ENCODE measurements at places on chromosomes 7 and 10.

DNA sequence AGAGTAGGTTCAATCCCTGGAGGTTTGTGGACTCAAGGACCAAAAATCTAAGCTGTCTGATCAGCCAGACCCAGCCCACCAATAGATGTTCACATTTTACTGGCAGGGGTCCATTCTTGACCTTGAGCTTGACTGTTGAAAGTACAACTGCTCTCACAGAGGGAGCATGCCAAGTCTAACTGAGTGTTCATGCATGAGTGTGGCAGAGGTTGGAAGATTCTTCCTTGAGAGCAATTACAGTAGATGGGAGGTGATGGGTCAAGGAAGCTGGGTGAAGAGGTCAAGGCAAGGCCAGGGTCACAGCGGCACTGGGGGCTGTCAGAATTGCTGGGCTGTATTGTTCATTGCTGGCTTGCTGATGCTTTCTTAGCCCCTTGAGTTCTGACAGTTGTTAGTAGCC lies 202.8 kb upstream of the SVIL start:
- no peak for DNase-seq

DNA sequence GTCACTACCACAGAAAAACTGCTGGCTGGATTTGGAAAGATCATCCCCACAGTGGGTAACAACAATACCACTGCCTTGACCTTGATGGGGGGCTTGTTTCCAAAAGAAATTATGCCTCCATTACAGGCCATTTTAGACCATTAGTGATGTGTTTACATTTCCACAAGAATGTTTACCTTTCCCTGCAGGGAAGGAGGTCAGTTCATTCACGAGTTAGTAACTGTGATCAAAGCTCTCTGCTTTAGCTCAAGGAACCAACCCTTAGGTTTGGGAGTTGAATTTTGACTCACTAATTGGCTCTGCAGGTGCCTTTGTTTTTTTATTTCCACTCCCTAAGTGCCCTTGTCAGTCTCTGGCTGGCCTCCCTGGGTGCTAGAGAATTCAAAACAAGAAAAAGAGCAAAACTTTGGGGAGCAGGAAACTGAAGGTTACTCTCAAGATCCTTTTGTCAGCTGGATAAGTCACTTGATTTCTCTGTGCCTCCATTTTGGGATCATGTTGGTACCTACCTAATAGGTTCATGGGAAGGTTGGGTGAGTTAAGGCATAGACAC lies 41.1 kb upstream of the NUPR2 start:
- DNase-seq = no peak

GRCh38 chr10:12191715-12192114 lies 4.0 kb downstream of the NUDT5 start:
- DNase-seq = no peak

GRCh38 chr7:120272261-120272660 lies 714 bp upstream of the KCND2 start:
- peak; percentile 66 for DNase-seq

GRCh38 chr7:88090671-88091070 lies 129.2 kb downstream of the SRI start:
- no peak for DNase-seq

DNA sequence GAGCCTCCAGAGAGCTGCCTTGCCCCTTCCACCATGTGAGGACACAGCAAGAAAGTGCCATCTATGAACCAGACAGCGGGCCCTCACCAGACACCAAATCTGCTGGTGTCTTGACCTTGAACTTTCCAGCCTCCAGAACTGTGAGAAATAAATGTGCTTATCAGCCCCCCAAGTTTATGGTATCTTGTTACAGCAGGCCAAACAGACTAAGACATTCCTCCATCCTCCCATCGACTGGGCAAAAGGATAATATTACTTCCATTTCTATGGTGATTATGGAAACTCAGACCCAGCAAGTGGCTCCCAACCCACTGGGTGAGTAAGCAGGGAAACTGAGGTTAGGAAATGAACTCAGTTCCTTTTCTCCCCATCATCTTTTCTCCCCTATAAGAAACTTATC lies 288.4 kb downstream of the KCNMA1 start:
- no peak for DNase-seq

GRCh38 chr7:108911016-108911415 lies 341.3 kb downstream of the DNAJB9 start:
- no peak for DNase-seq

DNA sequence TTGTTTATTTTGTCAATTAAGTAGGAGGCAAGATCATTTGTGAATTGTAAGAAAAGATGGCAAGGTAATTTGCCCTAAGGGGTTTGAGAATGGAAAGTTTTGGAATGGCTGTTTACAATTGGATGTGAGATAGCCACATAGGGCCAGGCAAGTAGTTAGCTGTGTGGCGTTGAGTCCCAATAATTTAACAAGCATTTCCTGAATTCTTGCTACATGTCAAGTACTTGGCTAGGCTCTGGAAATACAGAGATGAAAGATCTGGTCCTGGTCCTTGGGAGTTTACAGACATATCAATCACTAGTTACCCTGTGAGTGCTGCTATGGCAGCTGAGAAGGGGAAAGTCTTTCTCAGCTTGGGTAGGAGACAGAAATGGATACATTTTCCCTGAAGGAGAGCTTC lies 401.6 kb downstream of the SUGCT start:
- DNase-seq = no peak

- DNase-seq = no peak
Observed at GRCh38 chr7:44094365-44094764, 9.8 kb upstream of the AEBP1 start.

- DNase-seq = no peak
Observed at GRCh38 chr10:94493463-94493862, 52.1 kb upstream of the HELLS start.

DNA sequence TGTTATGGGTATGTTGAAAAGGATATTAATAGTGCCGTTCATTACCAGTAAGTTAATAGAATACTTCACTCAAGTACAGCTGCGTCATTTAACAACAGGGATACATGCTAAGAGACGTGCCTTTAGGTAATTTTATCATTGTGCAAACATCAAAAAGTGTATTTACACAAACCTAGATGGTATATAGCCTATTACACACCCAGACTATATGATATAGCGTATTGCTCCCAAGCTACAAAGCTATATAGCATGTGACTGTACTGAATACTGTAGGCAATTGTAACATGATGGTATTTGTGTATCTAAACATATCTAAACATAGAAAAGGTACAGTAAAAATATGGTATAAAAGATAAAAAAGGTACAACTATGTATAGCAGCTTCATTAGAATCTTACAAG lies 11.1 kb upstream of the PRKG1 start:
- DNase-seq = no peak

GRCh38 chr7:518630-519483 lies 789 bp downstream of the PDGFA start:
- DNase-seq = peak; percentile 69

- no peak for DNase-seq
Observed at GRCh38 chr7:82450759-82451158, 7.2 kb upstream of the CACNA2D1 start.

DNA sequence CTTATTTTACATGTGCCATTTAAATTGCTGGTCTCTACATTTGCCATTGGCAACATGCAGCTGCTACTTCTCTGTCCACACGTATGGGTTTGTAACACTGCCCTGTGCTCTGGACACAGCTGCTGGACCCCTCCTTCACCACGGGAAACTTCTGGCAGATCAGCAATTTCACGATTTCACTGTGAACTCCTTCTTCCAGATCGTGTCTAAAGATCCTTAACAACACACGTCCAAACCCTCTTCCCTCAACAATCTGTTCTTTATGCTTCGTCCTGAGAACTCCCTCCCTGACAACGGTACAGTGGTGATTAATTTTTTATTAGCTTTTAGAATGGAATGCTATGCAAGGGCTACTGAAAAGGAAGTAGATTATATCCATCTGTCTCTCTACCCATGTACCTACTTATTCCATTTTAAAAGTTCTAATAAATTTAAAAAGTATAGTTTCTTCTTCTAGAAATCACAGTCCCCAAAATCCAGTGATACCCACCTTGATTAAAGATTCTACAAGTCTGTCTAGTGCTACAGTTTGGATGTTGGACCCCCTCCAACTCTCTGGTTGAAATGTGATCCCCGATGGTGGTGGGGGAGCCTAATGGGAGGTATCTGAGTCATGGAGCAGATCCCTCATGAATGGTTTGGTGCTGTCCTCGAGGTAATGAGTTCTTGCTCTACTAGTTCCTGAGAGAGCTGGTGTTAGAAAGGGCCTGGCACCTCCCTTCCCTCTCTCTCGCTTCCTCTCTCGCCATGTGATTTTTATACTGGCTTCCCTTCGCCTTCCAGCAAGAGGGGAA lies 81.0 kb downstream of the KIAA1549 start:
- no peak for DNase-seq

- no peak for DNase-seq
Observed at GRCh38 chr7:99833289-99833877, 5.6 kb downstream of the CYP3A43 start.

- peak; percentile 85 for DNase-seq
Observed at GRCh38 chr7:27134392-27134791, 3.8 kb upstream of the HOXA4 start.

GRCh38 chr7:147605323-147605722 lies 985.2 kb upstream of the C7orf33 start:
- DNase-seq = no peak

GRCh38 chr10:121457729-121458128 lies 140.5 kb downstream of the FGFR2 start:
- DNase-seq = no peak

DNA sequence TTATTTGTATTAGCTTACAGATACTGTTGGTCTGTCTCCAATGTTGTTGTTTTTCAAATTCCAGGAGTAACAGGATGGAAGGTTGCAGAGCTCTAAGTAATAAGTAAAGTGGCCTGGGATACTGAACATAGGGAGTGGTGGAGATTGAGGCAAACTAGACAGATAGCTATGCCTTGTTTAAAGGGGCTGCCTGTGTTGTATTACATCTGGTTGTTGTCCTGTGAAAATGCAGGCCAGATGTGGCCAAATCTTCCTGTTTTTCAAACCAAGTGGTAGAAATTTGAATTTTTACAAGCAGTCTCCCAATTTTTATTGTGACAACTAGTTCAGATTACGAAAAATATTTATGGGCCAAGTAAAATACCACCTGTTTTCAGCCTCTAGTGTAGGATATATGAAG lies 33.5 kb downstream of the BICC1 start:
- peak; percentile 13 for DNase-seq

DNA sequence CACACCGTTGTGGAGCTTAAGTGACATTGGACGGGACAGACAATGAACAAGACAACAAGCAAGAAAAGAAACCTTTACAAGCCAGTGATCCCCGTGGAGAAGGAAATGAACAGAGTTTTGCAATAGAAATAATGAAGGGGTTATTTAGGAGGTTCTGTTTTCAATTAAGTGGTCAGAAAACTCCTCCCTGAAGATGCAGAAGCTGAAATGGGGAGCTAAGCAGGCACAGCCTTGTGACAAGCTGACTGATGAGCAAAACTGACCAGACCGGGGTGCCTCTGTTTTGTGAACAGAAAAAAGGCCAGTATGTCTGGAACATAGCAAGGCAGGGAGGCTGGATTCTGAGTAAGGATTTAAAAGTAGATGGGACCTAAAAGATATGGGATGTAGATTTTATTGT lies 299.8 kb upstream of the POM121L12 start:
- no peak for DNase-seq

GRCh38 chr10:80410122-80410521 lies 1.8 kb downstream of the PRXL2A start:
- DNase-seq = no peak

- no peak for DNase-seq
Observed at GRCh38 chr10:112340601-112341000, 33.3 kb upstream of the ACSL5 start.

DNA sequence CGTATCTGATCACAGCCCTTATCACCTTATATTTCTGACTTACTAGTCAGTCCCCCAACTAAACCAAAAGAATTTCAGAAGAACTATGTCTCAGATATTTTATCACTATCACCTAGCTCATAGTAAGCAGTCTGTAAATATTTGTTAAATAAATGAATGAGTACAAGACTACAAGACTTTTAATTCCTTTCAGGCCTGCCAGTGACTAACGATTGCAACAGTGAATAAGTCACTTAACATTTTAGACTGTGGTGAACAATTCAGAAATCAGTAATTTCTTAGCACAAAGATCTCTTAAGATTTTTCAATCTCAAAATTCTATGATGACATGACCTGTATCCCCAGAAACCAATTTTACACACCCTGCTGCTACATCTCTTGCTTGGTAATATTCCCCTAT lies 162.2 kb downstream of the IMMP2L start:
- no peak for DNase-seq

- no peak for DNase-seq
Observed at GRCh38 chr10:80908611-80909010, 370.9 kb downstream of the SH2D4B start.

GRCh38 chr7:129366-130221 lies 62.8 kb upstream of the FAM20C start:
- DNase-seq = peak; percentile 43

DNA sequence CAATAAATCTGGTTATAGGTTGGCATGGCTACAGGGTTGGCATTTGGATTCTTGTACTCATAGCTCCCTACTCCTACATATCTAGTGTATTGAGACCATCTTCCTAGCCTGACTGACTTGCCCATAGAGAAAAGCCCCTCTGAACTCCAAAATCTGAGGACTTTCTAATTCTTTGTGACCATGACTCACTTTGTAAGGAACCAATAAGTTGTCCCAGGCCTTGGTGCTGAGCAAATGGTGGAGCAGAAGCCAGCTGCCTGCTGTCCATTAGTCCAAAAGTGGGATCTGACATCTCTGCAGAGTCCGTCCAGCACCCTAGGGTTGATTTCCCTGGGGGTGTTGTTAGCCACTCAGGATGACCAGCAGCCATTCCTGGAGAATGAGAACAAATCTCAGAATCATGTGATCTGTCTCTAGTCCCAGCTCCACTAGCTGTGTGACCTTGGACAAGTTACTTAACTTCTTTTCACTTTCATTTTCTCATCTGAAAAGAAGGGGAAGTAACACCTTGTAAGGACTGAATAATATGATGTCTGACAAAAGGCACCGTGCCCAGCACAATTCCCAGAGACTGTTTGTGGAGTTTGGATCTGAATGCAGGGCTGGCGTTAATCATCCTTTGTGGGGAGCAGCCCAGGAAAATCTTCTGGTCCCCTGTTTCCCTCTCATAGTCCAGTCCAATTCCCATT lies 44.1 kb downstream of the MTURN start:
- DNase-seq = no peak

- no peak for DNase-seq
Observed at GRCh38 chr7:116176226-116176625, 34.1 kb upstream of the TES start.

DNA sequence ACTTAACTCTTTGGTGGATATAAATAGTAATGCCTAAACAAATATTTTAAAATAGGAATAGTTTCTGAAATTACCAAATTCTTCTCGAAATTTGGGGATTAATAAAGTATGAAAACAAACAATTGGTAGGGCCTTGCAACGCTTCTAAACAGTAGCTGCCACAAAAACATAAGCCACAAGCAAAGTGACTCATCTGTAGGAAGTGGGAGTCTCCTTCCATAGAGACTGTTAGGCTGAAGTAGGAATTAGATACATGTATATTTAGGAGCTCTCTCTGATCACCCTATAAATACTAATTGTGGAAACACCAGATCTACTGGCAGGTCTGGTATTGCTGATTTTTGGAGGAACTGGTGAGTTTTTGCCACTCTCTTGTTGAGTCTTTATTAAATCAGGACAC lies 5.7 kb upstream of the LMOD2 start:
- peak; percentile 20 for DNase-seq

- DNase-seq = no peak
Observed at GRCh38 chr7:114212721-114213429, 201.7 kb upstream of the FOXP2 start.

- no peak for DNase-seq
Observed at GRCh38 chr10:50999163-50999562, 75.1 kb upstream of the PRKG1 start.

- DNase-seq = peak; percentile 58
Observed at GRCh38 chr10:99329304-99329553, at the start of gene CNNM1. Gene CNNM1 (plus strand): TSS chr10:99329356. CDS start chr10:99329388, 32 bp downstream.

Data from AG20443 (cell line).